ENCODE measurements at places on chromosomes 3 and 15.

- DNase-seq, result peak; percentile 69
Measured at GRCh38 chr3:160006282-160007163, 17.9 kb downstream of the IL12A start.

DNA sequence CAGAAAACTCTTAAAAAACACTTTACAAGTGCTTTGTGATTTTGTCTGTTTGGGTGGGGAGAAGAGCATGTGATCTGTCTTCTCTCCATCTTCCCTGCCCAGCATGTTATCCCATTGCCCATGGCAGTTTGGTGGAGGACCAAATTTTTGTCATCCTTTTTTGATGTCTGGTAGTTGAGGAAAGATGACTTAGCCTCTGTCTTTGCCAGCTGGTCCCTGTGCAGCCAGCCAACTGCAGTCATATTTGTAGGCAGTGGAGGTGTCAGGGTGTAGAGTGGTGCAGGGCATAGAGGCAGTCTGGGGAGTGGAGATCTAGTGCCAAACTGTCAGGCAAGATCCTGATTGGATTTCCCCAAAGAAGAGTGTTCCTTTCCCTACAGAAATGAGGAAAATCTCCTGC is 40.7 kb downstream of the GASK1A start:
- DNase-seq, result no peak

DNA sequence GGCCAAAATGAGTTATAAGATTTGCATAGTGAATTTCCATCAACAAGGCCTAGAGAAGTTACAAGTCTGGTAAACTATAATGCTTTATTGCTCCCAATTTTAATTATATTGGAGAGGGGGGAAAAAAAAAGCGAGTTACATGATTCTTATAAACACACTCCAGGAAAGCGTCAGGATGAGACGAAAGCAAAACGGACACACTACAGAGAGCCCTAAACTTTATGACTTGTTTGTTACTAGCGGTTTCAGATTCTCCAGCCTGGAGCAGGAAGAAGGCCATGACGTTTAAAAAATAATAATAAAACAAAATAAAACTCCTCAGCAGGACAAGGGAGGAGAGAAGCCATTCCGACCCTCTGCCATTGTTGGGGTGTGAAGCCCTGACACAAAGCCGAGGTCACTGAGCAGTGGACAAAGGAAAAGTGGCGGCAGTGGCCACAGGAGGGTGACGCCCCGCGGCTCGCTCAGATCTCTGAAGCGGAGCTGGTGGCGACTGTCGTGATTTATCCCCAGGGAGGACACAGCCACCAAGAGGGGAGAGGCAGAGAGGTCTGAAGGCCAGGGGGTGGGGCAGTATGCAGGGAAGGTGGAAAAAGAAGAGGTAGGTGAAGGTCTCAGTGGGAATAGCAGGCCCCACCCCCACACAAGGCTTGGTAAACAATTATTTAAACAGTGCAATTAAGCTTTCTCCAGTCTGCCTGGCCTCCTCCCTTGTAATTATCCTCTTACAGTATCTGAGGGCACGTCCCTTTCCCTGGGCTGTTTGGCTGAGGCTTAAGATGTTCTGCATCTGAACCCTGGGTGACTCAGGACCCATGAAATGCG is 45.3 kb downstream of the ADAMTS9 start:
- DNase-seq, result no peak

DNA sequence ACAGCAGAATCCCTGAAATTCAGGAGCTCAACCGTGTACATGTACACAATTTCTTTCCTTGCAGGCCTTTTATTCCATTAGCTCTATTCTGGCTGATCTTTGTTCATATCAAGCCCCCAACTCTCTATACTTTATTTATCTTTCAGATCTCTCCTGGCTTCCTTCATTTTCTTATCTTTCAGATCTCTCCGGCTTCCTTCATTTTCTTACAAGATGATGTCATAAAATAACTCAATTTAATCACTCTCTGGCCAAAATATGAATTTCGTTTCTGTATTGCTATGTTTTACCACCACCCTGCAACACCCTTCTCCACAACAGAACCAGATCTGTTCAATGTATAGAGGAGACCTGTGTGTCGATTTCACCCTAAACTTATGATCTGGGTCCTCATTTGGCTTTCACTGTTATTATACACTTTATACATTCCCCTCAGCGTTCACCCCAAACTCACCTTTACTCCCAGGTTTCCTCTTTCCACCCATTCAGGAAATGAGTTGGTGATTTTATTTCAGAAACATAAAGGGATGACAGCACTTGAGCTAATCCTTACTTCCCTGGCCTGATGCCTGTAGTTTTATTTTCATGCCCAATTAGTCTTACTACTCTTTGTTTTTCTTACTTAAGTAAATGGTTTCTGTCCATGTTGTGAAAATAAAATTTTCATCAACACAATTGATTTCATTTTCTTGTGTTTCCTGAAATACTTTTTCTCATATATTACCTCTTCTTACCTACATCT is 195.5 kb downstream of the BCHE start:
- no peak for DNase-seq

- DNase-seq, result peak; percentile 62
Measured at GRCh38 chr3:56762718-56763117, 39.0 kb downstream of the ARHGEF3 start.

- no peak for DNase-seq
Measured at GRCh38 chr3:72369681-72370080, 478.6 kb downstream of the SHQ1 start.

DNA sequence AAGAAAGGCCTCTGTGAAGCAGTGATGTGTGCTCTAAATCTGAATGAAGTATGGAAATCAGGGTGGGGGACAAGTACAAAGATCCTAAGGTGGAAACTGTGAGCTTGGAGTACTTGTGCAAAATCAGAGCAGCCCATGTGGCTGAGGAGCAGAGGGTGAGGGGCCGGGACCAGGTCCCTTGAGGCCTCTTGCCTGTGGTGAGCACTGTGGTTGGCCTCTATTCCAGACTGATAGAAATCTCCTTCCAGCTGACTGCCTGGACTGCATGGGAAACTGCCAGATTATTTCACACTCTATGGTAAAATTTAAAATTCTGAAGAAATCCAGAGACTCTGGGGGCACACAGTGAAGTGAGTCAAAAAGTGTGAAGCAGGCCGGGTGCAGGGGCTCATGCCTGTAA is 81.4 kb downstream of the TM4SF4 start:
- no peak for DNase-seq

DNA sequence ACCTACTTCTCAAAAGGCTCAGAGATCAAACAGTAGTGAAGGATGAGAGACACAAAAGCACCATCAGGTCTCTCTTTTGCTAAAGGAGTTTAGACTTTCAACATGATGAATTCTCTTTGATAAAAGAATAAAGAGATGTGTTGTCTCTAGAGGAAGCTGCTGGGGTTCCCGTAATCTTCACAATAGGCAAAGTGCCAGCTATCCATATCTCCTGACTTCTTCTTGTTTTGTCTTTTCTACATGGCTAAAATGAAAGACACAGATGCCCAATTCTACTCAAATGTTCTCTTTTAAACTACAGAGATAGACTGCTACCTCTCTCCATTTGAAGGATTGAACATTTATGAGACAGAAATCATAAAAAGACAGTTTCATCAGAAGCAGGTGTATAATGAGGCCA is 38.4 kb upstream of the TUSC7 start:
- no peak for DNase-seq

GRCh38 chr3:70150599-70150998 is 151.1 kb downstream of the SAMMSON start:
- no peak for DNase-seq

DNA sequence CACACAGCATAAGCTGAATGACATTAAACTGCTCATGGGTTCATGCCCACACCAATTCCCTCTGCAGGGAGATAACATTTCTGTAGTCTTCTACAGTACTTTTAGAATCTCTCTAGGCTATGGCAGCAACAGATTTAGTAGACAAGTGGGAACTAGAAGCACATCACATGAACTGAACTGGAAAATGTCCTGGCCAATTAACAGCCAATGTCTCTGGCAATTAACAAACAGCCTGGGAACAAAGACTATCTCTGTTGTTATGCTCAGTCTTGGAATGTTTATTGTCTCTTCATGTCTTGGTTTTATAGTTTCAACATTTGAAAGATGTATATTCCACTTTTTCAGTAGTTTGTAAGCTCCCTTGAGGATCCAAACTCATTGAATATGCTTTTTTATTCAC is 523.2 kb upstream of the NAALADL2 start:
- DNase-seq, result no peak

DNA sequence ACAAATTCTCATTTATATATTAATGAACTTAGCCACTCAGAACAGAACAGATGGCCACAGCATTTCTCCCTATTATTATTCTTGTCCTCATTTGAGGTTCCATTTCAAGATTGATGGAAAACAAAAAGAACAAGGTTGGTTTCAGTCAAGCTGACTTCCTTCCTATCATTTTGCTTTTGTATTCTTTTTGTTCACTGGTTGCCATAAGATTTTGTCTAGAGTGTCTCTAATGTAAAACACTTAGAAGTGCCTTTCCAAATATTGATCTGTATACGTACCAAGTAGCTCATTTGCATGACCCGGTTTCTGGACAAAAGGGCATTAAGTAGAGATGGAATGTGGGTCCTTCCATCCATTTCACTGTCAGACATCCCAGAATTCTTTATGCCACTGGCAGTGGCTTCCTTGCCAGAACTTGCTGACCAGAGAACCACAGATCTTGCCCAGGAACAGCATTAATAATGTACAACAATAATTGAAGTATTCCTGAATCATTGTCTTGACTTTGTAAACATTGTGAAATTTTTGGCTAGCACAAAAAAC is 63.8 kb downstream of the PEX5L start:
- peak; percentile 27 for DNase-seq

DNA sequence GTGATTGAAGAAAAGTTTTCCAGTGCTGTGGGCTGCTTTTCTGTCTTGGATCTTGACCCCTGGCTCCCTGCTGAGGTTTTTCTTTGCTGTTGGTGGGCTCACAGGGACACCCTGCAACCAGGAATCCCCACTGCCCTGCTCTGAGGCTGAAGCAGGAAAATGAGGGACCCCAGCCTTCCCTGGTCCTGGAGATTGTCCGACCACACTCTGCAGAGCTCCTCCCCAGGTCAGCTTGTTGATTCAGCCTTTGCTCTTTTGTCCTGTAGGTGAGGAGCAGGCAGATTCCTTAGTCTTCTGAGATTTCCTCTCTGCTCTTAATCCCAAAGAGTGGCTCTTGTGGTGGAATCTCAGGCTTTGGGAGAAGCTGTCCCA is 194.5 kb downstream of the RPLP1 start:
- no peak for DNase-seq

DNA sequence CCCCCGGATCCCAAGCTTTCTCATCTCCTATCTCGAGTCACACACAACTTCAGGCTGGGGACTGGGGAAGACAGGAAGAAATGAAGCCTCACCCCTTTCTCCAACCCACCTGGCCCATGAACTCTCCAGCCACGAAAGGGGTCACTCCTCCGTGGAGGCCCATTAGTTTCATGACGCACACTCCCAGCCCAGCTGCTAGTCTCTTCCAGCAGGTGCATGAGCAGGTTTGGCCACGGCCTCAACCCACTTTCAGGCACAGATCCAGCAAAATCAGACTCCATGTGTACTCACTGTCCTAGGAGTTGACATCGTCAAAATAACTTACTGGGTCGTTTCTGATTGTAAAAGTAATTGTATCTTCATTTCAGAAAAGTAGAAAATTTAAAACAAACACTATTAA is 76.6 kb downstream of the C3orf70 start:
- DNase-seq, result no peak

DNA sequence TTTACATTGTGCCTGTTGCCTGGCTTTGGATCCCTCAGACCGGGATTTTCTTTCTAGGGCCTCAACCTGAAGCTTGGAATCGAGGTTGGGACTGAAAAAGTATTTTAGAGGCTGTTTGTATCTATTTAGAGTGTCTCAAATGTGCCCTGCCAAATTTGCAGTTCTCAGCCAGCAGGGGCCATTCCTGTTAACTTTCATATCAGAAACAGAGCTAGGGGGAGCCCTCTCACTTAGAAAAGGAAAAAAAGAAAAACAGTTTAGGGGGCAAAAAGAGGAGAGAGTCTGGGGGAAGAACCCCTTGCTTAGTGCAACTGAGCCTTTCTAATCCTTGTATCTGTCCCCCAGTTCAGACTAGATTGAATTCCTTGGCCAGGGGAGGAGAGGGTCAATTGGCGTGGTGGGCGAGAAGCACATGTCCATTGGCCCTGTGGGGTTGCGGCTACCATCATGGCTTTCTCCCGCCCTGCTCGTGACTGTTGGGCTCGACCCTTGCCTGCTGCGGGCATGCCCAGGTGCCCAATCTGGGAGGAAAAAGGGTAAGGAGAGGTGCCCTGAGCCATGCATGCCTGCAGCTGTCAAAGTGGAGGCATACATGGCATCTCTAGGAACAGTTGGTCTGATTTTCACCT is 101.6 kb downstream of the CFAP44 start:
- DNase-seq, result no peak

DNA sequence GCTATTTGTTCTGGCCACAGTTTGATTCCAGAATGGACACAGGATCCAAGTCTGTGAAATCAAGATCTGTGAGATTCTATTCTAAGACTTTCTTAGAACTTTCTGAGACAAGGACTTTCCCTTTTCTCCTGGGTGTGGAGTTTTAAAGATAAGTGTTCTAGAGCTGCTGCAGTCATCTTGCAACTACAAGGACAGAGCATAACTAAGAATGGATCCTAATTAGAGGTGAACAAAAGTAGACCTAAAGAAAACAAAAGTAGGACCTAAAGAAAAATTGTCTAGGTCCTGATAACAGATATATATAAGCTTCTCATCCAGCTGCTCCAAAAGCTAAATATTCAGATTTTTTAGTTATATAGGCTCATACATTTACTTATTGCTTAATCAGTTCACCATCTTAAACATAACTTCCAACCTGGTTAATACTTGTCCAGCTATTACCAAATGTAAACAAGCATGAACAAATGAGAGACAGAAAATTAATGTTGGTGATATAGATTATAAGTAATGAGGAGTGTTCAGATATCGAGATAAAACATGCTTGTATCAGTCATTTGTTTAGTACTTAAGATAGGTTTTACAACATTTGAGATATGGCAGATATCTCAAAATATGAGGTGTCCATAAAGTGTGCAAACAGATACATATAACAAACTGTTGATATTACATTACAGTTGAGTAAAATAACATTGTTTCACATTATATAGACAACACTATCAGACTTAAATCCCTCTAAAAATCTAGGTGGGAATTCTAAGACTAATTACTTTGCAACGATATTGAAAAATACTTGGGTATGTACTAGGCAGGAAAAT is 75.1 kb downstream of the CD200 start:
- DNase-seq, result no peak

DNA sequence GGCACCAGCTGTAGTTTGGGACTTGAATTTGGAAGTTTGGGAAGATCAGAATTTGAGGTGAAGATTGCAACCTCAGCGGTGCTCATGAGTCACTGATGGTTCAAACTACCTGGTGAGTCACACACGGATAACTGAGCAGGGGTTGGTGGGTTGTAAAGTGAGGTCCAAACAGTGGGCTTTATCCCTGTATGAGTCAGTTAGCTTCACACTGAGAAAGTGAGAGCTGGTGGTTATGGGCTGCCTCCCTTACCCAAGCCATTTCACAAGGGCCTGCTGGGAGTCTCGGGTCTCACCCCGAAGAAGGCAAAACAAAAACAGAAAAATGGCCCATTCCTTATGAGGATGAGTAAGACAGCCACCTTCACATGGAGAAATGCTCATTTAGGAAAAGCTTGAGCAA is 77.0 kb downstream of the ITGA11 start:
- DNase-seq, result no peak
